Activated naive CD4-positive, alpha-beta T cell (primary cell): ENCODE measurements at places on chromosomes 12 and 14.

GRCh38 chr14:76829650-76830421 is 3.6 kb downstream of the LRRC74A start:
- no peak for DNase-seq

DNA sequence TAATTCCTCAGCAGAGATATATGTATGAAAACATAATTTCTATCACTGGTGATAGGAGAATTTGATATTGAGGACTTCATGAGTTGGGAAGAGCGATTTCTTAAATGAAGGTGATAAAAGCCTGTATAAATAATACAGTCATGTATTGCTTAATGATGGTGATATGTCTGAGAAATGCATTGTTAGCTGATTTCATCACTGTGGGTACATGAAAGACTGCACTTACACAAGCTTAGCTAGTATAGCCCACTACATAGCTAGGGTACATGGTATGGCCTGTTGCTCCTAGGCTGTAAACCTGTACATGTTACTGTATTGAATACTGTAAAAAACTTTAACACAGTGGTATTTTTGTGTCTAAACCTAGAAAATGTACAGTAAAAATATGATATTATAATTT is 63.4 kb downstream of the ANO4 start:
- DNase-seq: no peak

- DNase-seq: no peak
Observed at GRCh38 chr14:81153187-81153586, 67.6 kb downstream of the GTF2A1 start.

GRCh38 chr12:54416687-54417603 is 2.1 kb downstream of the ITGA5 start:
- no peak for DNase-seq
